ENCODE measurements at places on chromosomes 7 and 10.
A peak's percentile ranks its signal among the peaks of the same experiment; 100 is the strongest.

DNA sequence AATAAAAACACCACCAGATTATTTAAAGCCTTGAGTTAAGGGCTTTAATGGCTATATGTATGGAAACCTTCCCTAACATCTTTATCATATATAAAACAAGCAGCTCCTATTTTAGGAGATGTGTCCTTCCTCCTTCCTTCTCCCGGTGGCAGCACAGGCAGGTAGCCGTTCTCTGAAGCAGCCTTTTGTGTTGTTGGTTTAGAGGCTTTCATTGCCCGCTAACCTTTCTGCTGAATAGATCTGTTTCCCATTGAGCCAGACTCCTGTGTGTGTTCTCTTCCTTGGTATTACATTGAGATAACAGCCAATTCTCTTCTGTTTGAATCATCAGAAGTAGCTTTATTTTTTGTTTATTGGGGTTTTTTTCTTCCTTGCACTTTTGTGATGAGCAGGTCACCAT, 131.3 kb downstream of the CACNB2 start:
- DNase-seq, result no peak

DNA sequence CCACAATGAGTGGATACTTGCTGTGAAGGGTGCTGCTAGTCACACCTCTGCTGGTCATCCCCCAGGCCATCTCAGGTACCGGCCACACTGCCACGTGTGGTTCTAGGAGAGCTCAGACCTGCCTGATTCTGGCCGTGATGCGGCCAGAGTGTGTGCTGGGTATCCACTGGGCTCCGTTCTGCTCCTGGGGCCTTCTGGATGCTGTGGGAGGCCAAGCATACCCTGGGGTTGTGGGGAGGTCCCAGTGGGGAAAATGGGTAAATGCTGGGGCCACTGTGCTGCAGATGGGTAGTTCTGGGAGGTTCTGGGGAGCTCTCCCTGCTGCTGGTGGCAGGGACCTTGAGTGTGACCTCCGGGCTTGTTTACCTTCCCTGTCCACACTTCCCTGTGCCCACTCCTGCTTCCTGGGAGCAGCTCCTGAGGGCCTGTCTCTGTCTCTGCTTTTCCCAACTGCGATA, 318.4 kb downstream of the GLRX3 start:
- no peak for DNase-seq

GRCh38 chr10:100811752-100812750, 66.7 kb downstream of the PAX2 start:
- no peak for DNase-seq

GRCh38 chr10:112650588-112651030, 203.6 kb downstream of the VTI1A start:
- DNase-seq, result no peak

DNA sequence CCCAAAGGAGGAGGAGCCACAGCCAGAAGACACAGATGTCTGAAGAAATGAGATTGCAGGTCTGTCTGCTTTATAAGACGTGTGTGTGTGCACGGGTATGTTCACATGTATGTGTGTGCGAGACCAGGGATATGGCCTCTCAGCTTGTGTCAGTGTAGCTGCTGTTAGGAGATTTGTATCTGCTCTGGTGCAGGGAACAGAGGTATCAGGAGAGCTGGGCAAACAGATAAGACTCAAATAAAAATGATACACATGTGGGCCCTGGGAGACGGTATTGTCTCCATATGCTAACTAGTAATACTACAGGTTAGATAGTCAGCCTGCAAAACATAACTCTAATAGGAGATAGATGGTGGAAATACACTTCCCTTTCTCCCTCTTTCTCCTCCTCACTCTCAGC, 161.0 kb downstream of the PLXNA4 start:
- no peak for DNase-seq

DNA sequence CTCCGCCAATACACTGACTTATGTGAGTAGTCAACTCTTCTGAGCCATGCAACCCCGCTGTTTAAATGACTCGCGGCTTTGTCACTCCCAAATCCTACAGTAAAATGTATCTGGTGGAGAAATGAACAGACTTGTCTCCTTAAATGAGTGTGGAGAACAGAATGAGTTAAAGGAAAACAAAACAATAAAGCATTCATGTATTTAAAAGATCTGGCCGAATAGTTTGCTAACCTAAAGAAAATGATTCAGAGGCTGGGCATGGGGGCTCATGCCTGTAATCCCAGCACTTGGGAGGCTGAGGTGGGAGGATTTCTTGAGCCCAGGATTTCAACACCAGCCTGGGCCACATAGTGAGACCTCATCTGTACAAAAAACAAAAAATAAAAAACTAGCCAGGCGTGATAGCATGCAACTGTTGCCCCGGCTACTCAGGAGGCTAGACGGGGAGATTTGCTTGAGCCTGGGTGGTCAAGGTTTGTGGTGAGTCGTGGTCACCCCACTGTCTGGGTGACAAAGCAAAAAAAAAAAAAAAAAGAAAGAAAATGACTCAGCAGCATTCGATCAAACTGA, 86.5 kb upstream of the PFKP start:
- DNase-seq, result no peak

DNA sequence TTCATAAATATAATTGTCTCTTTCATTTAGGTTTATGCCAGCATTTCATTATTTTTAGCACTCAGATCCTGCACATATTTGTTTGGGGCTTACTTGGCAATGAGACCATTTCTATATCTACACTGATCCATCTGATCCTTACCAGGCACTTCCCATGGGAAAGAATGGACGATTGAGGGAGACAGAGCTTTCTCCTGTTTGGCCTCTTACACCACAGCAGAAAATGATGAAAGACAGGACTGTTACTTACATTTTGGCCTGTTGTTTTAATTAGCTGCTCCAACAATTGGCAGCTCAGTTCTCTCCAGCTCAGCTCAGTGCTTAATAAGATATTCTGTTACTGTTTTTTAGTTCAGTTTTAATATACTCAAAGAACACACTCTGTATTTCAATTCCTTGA, 77.6 kb upstream of the RSU1 start:
- DNase-seq, result no peak

DNA sequence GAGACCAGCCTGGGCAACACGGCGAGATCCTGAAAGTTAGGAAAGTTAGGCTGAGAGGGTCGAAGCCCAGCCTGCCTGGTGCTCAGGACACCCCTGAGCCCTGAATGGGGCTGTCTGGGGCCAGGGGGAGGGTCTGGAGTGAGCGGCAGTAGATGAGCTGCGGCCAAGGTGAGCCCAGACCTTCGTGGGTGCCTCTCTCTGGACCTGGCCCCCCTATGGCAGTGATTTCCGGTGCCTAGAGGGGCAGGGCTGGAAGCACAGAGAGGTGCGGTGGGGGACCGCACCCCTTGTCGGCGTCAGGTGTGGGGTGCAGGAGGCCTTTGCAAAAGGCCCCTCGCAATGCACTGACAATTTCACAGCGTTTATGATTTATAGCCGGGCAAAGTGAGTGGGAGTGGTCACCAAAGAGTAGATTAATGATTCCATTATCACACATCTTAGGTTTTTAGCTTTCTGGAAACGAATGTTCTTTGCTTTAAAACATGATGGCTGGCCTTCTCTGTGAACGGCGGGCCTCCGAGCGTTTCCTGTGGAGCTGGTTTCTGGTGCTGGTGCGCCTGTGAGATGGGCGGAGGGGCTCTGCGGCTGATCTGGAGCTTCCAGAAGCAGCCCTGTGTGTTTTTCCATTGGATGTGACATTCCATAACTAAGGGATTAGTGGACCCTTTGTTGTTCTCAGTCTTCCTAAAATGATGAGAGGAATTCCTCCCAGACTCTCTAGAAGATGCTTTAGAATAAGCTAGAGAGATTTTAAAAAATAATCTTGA, 171.0 kb upstream of the ZNF32 start:
- DNase-seq, result no peak

GRCh38 chr7:120053390-120053961, 219.5 kb upstream of the KCND2 start:
- DNase-seq, result no peak

DNA sequence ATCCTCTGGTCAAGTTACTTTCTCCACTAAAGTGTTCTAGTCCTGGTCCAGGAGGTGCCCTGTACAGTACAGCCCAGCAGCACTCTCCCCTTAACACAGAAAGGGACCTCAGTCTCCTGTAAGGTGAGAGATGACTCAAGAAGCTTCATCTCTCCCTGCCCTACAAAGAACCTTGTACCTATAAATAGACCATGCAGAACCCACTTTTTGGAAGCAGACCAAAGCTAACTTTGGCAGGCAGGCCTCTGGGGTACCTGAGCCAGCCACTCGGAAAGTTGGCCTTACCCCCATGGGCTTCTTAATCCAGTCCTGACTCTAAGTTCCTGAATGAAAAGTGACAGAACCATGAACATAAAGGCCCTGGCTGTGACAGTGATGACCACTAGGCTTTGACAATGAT, 454.8 kb downstream of the KCNMA1 start:
- no peak for DNase-seq

DNA sequence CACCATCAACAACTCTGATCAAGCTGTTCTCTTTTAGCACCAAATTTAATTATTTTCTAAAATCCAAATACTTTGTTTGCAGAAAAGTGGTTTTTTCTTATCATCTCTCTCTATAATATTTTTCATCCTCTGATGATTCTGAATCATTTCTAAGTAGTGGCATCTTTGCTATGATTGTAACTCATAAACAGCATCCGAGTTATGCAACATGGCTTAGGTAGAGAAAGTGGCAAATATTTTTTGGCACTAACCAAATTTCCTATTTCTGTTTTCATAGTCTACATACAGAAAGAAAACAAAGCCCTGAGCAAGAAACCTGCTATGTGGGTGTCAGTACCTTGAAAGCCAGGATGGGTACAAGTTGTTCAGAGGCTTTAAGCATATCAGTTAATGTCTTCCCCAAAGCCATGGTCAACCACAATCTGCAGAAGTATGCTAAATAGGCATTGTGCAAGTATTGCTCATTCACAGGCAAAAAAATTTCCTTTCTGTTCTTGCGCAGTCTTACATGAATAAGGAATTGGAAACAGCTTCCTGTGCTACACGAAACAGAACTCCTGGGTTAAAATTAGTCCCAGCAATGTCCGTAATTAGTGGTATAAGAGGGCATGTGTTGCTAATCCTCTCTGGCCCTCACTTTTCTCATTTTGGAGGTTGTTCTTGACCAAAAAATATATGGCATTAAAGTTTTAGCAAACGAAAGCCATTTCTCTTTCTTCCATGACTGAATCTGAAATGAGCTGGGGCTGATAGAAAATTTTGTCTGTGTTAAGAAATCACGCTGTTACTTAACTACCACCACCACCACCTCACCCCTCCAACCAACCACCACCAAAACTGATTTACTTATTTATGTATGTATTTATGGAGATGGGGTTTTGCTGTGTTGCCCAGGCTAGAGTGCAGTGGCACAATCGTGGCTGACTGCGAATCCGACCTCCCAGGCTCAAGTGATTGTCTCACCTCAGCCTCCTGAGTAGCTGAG, 325.6 kb upstream of the MAGI2 start:
- DNase-seq, result no peak

GRCh38 chr7:146830686-146831085, 714.1 kb downstream of the CNTNAP2 start:
- DNase-seq, result no peak

DNA sequence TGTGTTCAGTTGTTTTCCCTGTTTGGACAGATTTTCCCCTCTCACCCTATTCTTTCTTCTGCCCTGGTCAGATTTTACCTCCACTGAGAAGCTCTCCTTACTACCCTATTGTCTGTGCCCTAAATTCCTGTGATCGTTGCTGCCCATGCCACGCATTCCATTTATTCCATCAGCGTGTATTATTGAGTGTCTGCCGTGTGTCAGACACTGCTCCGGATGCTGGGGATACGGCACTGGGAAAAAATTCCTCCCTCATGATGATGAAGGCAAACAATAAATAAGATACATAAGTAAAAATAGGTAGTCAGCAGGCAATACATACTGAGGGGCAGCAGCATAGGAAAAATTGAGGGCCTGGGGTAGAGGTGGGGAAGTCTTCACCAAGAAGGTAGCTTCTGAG, 86.8 kb downstream of the FANK1 start:
- no peak for DNase-seq

DNA sequence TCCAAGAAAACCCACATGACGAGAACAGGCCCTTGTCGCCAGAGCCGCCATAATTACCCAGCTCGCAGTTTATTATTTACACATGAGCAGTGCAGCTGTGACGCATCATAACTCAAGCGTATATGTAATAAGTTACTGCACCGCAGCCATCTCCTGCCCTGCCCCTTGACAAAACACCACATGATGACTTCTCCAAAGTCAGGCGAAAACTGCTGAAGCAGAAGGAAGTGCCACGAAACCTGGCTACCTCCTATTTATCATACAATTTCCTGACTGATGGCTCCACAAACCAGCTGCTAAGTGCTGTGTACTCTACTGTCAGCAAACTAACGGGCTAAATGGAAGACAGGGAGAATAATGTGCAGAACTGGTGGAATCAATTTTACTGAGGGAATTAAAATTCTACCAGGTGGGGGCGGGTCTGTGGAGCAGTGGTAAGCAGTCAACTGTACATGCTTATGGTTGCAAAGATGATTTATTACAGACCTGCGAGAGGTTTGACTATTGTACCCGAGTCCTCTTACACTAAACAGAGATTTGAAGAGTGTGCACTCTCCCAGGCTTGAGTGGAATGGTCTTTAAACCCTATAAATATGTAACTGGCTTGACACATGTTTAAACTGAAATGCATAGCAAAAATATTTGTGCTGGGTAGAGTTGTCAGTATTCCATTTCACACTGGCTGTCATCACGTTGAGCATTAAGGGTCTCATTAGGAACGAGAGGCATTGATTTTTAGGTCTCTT, 156.0 kb downstream of the GLI3 start:
- no peak for DNase-seq

GRCh38 chr7:118288098-118288497, 63.6 kb downstream of the ANKRD7 start:
- peak; percentile 19 for DNase-seq

DNA sequence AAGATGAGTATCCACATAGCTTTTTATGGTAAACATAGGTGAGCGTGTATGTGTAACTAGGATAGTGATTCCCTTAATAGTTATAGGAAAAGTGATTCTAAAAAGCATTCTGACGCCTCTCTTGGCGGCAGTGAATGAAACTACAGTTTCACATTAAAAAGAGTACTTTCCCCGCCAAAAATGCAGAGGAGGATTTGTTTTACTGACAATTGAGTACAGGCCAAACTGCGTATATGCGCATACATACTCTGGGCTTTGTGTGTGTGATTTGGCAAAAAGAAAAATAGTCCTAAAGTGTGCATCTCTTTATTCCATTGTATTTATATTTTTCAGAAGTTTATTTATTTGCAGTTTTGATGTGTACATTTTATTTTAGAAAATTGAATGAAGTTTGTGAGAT, 10.3 kb downstream of the CUL1 start:
- DNase-seq, result no peak

- DNase-seq, result no peak
Measured at GRCh38 chr7:158072991-158073730, 514.5 kb downstream of the PTPRN2 start.

GRCh38 chr10:115827231-115828009, 445.6 kb downstream of the GFRA1 start:
- DNase-seq, result no peak

GRCh38 chr10:86363184-86363832, 3.3 kb downstream of the GRID1 start:
- DNase-seq, result no peak

- DNase-seq, result no peak
Measured at GRCh38 chr10:43698156-43698555, 49.5 kb upstream of the ZNF32 start.

- DNase-seq, result peak; percentile 28
Measured at GRCh38 chr7:362402-363096, 72.6 kb downstream of the FOXL3 start.

GRCh38 chr7:72493850-72494661, 81.9 kb upstream of the CALN1 start:
- DNase-seq, result peak; percentile 14

GRCh38 chr10:95560278-95561176, 644 bp downstream of the SORBS1 start:
- peak; percentile 29 for DNase-seq

- no peak for DNase-seq
Measured at GRCh38 chr10:79123547-79123963, 54.8 kb downstream of the ZMIZ1 start.

- DNase-seq, result peak; percentile 87
Measured at GRCh38 chr10:110918269-110918642, 724 bp downstream of the BBIP1 start.
